Effector memory CD8-positive, alpha-beta T cell (primary cell): ENCODE measurements at places on chromosomes 11 and 22.

DNA sequence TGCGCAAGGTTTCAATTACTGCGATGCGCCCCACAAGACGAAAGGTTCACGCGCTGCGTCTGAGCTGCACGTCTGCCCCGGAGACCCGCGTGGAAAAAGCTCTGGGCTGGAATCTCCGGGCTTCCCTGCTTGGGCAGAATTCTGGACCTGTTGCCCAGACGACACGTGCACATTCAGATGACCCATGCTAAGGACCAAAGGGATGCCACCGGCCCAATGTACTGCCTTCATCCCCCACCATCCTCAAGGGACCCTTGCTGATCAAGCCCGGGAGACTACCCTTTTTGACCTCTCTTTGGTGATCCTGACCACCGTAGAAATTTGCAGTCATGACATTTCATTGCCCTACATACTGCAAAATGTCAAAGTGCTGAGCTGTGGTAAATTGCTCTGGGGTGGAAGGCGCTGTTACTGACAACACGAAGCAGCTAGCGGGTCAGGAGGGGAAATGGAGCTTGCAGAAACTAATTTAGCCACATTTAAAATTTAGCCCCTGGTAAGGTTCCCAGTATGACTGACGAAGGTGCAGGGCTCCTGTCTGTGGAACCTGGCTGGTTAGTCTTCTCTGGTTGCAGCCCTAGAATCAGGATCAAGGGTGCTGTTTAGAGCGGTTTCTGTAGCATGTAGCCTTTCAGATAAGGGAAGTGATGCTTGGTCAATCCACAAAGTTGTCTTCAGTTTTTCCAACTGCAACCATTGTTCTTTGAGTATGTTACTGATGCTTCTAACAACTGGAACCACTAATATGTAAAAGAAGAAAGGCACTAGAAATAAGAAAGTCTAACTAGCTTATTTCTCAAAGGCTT is 81.9 kb downstream of the PRR5L start:
- DNase-seq: no peak

DNA sequence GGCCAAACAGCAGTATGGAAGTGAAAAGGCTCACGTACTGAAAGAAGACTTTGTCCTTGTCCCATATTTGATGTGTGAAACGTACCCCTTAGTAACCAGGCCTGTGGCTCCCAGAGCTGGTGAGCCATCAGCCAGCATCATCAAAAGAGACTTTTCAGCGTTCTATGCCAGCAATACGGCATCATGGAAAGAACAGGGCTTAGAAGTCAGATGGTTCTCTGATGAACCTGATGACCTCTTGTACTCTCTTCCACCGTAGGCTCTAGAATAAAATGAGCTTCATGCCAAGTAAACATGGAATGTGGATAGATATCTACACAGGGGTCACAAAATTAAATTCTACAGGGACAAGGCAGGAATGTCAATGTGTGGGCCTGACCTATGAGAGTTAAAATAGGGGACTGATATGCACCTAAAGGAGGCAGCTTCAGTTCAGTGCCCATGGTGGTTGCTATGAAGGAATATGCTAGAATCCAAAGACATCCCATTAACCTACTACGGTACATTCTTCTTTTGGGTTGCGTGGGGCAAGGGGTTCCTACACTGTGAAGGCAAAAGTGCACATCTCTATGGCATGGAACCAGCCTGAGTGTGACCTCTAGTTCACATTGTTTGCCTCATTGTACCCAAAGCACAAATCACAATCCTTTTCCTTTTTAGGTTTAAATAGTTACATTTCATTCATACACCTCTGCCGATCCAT is 130.6 kb downstream of the ETS1 start:
- no peak for DNase-seq

DNA sequence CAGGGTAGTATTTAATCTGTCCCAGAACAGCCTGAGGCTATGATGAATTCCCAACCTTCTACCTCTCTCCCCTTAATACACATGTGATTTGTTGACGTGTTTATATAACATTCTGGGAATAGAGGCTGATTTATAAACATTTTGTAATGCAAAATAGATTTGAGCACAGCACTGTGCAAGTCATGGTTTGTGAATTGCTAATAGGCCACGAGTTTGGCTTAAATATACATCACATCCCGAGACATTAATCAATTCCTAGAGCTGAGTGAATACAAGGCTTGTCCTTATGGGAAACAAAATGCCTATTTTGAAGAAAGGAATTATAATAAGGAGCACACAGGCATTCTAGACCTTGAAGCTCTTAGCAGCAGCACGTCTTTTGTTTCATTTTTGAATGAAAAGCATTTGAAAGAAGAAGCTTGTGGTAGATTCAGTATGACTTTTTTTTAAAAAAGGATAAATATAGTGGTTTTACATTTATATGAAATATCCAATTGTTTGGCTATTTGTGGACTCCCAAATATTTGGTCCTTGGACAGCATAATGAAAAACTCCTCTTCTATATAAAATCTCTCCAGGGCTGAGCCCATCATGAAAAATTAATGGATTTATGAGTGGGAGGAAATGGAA is 116.4 kb downstream of the SLC17A6 start:
- no peak for DNase-seq

DNA sequence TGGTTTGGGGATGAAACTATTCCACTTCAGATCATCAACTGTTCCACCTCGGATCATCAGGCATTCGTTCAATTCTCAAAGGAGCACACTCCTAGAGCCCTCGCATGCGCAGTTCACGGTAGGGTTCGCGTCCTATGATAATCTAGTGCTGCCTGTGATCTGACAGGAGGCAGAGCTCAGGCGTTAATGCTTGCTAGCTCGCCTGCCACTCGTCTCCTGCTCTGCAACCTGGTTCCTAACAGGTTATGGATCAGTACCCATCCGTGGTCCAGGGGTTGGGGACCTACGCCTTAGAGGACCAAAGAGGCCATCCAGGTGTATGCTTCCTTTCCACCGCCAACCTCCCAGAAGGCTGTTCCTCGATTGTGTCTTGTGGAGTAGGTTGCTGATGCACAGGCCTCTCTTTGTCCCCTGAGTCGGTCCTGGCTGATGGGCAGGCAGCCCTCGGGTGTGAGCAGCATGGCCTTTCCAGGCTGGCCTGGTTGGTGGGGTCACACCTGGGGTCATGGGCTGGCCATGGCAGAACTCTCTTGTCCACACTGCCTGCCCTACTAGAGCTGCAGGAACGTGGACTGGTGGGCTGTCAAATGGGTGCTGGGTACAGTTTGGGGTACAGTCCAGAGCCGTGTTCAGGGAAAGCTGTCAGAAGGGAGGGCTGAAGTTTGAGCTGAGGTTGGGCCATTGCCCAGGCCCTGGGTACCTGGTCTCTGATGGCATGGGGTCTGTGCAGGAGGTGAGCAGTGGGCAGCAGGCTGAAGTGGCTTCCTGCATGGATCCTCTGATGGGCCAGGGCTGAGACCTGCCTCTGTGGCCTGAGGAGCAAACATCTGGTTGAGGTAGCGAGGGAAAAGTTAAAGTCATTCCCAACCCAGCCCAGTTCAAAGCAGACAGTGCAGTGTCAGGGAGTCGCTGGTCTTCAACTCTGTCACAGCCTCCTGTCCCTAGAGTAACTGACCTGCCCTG is 11.1 kb downstream of the PRDM11 start:
- DNase-seq: no peak

DNA sequence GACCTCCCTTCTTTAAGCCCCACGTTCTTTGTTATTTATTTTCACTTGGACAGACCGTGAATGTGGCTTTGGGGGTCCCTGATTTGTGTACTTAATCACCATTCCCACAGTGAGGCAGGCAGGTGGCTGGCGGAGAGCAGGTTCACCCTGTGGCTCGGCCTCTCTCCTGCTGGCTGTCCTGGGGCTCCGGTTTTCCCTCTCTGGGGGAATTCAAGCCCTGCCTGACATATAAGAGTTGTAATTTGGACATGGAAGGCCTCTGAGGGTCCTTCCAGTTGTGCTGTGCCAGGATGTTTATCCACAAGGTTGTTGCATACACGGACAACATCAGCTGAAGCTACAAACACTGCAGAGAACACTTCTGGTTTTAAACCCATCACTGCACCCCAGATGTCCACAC is 824.5 kb downstream of the TBC1D22A start:
- DNase-seq: no peak

GRCh38 chr11:17012712-17013547 is 1.3 kb downstream of the PLEKHA7 start:
- DNase-seq: no peak

- DNase-seq: no peak
Observed at GRCh38 chr11:79062814-79063762, 377.7 kb downstream of the TENM4 start.
